ENCODE measurements at places on chromosomes 13 and 19. TPM values are rescaled to one million over a fixed set of nuclear protein-coding genes. Genes with fewer than 3 reads are reported as not detected.

RGL3 gene
- total RNA-seq, result 9.7 TPM

ZNF681 gene
- total RNA-seq, result 0.65 TPM

IER2 gene
- total RNA-seq, result 68.1 TPM

ZNF850 gene
- 2.3 TPM for total RNA-seq

CABP5 gene
- total RNA-seq, result not detected

DNA sequence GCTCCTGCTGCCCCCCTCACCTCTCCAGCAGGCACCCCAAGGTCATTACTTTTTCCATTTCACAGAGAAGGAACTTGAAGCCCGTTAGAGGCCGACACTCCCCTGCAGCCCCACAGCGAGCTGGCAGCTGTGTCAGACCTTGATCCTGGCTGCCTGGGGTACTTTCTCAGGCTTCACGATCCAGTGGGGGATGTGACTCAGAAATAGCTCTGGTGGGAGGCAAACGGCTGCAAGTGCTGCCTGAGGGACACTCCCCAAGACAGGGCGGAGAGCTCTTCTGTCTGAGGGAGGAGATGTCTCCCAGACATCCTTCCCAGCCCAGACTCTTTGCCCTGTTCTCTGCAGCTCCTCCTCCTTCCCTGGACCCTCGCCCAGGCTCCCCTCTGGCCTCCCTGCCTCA lies 4.8 kb downstream of the TSKS start:
- DNase-seq, result peak; percentile 44

GRCh38 chr13:45207319-45207718 lies 6.5 kb upstream of the KCTD4 start:
- no peak for DNase-seq

DNA sequence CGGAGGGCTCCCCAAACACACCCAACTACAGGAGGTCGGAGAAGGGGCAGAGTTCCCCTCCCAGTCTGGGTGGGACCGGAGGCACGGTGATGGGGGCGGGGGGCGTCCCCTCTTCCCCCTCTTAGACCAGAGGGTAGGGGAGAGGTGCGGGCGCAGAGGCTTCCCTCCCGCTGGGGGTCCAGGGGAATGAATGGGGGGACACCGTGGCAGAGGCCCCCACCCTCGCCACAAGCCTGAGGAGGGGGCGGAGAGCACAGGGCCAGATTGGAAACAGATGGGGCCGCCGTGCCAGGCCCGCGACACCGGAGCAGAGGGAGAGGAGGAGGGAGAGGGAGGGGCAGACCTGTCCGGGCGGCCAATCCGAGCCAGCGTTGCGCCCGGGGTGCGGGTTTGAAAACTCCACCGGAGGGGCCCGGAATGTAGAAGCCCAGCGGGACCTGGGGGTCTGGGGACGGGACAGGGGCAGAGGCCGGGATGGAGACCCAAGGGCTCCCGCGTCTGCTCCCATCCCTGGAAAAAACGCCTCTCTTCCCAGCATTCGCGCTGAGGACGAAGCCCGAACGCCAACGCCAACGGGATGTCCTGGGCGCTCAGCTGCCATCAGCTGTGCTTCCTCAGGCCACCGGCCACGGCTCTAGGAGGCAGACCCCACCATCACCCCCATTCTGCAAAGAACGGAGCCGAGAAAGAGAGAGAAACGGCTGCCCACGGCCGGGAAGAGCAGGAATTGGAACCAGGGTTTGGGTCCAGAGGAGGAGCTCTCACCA lies 46.8 kb downstream of the PTPRS start:
- peak; percentile 20 for DNase-seq

GRCh38 chr13:85283408-85283807 lies 515.8 kb downstream of the SLITRK6 start:
- DNase-seq, result no peak

GRCh38 chr13:42847891-42848663 lies 66.7 kb downstream of the FAM216B start:
- DNase-seq, result no peak

- DNase-seq, result no peak
Observed at GRCh38 chr13:50850445-50850844, 7.0 kb upstream of the DLEU7 start.

GRCh38 chr13:104408733-104409132 lies 1342.5 kb upstream of the SLC10A2 start:
- no peak for DNase-seq

DNA sequence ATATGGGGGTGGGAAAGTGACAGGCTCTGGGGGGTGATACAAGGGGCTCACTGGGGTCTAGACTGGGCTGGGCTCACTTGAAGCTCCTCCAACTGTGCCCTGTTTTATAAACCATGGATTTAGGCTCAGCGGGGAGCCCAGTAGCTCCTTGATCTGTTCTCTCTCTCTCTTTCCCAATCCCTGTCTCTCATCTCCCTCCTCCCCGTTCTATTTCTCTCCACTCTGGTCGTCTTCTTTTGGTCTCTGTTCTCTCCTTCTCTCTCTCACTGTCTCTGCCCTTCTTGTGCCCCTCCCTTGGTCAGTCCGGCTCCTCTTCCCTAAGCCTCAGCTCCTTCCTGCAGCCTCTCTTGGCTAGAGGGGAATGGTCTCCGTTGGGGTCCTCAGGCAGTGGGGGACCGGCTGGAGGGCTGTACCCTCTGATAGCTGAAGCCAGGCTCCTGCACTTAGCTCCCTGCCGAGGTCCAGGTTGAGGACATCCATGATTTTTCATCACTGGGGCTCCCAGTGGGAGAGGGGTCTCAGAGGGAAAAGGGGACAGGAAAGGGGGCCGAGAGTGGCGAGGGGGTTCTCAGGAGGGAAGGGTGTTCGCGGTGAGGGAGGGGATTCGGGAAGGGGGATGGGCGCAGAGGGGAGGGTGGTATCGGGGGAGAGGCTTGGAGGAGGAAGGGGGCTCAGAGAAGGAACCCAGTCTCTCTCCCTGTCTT lies 8.5 kb downstream of the UNC13A start:
- no peak for DNase-seq

DNA sequence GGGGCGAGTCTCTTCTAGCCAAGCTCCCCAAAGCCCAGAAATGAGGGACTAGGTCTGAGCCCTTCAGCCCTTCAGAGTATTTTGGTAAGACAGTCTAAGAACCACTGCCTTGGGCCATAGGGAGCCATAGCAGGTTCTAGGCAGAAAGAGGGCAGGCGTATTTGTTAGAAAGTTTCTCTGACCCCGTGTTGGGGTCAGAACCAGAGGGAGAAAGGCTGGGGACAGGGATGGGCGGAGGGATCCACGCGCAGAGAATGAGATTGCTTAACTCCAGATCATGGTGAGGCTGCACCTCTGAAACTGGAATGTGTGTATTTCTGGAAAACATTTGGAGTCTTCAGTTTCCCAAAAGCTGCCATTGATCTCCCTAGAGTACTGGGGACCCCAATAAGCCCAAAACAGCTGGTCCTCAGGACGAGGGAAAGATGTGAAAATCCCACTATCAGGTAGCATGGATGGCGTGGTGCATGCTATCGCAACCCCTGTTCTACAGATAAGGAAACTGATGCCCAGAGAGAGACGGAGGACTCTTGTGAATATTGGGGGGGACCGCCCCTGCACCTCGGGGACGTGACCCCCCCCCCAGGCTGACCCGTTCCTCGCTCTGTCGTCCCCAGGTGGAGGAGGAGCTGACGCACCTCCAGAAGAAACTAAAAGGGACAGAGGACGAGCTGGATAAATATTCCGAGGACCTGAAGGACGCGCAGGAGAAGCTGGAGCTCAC lies 703 bp upstream of the TPM4 start:
- no peak for DNase-seq

DNA sequence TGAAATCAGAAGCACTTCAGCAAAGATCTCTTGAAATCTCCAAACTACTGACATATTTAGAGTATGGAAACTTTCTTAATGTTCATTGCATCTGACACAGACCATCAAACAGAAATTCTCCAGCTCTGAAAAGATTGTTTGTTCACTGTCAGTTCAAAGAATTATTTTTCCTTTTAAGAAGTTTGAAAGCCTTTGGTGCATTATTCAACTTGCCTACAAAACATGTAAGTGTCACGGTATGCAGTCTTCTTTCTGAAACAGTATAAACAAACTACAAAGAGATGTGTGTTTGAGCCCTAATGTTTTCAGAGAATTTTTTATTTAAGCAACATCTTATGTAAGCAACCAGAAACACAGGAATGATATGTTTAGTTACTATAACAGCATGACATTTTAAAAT lies 125.4 kb downstream of the FGF14 start:
- no peak for DNase-seq

- DNase-seq, result no peak
Observed at GRCh38 chr13:33090755-33091414, 74.7 kb downstream of the KL start.

- DNase-seq, result peak; percentile 100
Observed at GRCh38 chr13:80040196-80040980, 300.5 kb downstream of the SPRY2 start.

DNA sequence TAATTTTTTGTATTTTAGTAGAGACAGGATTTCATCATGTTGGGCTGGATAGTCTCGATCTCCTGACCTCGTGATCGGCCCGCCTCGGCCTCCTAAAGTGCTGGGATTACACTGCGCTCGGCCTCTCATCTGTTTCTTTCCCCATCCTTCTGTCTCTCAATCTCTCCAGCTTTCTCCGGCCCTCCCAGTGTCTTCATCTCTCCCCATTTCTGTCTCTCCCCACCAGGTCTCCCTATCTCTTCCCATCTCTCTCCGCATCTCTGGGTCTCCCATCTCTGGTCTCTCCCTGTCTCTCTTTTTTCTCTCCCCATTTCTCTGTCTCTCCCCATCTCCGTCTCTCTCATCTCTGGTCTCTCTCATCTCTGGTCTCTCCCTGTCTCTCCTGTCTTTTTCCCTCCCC lies 12.2 kb upstream of the NFIX start:
- no peak for DNase-seq

Data from HFFc6 (cell line).